PC-9 (cell line): ENCODE measurements at places on chromosomes 11 and 22. TPM values are rescaled to one million over a fixed set of nuclear protein-coding genes. Genes with fewer than 3 reads are reported as not detected.

Gene SMC1B
- total RNA-seq = 0.28 and 0.31 TPM in 2 replicates

Gene PTPRCAP
- total RNA-seq = 1.2 and 1.3 TPM in 2 replicates

Gene SCGB1C1
- not detected in 2 replicates for total RNA-seq

Gene FOLR1
- 4.7 and 5.0 TPM in 2 replicates for total RNA-seq

Gene OMP
- 1.4 TPM in 1 of 2 replicates, not detected in the other for total RNA-seq

Gene DTX4
- 28.4 and 34.5 TPM in 2 replicates for total RNA-seq
